Mesothelial cell of epicardium (in vitro differentiated cells): ENCODE measurements at places on chromosomes 11 and 22. TPM values are rescaled to one million over a fixed set of nuclear protein-coding genes. Genes with fewer than 3 reads are reported as not detected.

DNA sequence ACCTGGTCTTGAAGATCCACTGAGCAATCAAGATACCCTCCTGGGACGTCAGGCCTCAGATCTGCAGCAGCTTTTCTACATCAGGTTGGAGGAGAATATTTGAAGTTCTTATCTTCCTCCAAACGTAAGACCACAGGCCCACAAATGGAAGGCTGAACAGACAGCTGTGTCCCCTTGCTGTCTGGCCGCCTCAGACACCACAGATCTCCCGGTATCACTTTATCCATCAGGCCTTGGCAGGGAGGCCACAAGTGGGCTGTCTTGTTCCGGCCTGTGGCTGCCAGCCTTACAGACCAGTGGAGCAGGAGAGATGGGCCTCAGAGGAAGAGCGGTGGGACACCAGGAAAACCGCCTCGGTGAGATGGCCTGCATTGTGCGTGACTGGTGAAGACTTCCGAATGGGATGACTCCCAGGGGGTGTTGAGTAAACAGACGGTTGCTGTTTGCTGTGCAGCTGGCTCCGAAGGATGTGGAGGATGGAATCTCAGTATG lies 15.9 kb downstream of the UBASH3B start:
- no peak for DNase-seq

- DNase-seq = no peak
Measured at GRCh38 chr11:114358716-114359115, 41.6 kb downstream of the C11orf71 start.

The XPNPEP3 gene
- 21.2 to 24.8 TPM (median 22.6 TPM) in 3 replicates for total RNA-seq

The F2 gene
- 0.18 TPM in 1 of 3 replicates, not detected in the others for total RNA-seq

The OR8H1 gene
- total RNA-seq = not detected in 3 replicates
